ENCODE measurements at places on chromosomes 2 and 18.

- DNase-seq: no peak
These were observed 37.0 kb upstream of the TAF1B start for GRCh38 chr2:9806298-9806610.

DNA sequence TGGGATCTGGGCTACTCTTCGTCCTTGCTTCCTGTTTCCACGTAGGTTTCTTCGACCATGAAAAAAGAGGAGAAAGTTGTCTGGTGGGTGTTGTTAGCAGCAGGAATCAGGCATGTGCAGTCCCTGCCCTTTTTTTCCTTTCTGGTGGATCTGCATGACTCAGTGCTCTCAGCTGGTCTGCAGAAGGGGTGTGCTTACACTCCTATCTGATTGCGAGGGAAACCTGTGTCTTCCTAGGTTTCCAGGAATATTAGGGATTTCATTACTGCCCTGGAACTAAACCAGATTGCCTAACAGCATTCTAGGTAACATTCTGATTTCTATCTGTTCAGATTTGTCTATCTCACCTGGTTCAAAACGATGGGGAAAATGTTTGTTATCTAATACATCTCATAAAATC, 174.3 kb downstream of the CCDC102B start:
- no peak for DNase-seq

GRCh38 chr2:74564222-74564621, 9.7 kb downstream of the DOK1 start:
- DNase-seq: no peak

DNA sequence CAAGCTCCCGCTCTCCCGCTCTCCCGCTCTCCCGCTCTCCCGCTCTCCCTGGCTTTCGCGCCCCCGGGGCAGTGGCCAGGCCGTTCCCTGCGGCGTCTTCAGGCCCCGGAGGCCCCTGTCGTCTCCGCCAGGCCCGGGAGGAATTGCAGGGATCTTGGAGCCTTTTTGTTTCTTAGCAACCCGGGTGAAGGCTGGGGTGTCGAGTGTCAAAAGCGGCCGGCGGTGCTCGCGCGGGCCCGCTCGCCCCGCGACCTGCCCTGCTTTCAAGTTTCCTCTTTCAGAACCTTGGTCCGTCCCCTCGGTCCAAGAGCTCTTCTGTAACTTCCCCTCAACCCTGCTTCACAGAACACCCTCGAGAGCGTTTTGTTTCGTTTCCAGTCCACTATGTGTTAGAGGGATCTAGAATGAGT, 1.4 kb downstream of the RNF138 start:
- DNase-seq: peak; percentile 24

DNA sequence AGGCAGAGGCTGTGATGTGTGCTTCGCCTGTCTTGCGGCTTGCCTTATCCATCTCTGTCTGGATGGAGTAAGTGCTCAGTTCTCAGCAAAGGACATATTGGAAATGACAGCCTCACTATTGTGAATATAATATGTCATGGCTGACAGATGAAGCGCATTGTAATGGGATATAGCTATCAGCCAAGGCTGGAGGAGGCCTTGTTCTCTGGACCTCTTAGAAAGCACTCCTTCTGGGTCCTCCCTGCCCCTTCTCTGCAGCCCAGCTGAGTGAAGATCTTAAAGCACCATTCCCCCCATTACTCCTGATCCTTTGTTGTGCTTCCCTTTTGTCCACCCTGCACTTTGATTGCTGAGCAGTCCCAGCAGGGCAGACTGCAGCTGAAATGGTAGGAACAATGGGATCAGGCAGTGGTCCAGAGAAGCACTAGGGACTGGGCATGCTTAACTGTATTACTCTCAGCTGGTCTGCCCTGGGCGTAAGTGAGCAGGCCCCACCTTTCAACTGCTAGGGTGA, 265.3 kb downstream of the SETBP1 start:
- DNase-seq: no peak

DNA sequence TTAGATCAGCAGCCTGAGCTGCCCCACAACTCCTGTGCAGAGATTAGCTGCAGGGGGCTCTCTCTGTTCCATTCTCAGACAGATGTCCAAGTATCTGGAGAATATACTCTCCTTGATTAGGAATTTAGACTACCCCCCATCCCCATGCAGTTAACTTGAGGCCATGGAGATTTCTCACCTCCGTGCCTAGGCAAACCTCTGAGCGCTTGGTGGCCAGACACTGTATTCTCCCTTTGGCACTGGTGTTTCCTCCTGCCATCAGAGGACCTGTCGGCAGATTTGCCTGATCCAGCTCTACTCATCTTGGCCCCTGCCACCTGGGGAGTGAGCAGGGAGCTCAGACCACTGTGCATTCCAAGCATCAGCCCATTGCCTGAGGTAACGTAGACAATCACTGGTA, 48.3 kb downstream of the ZNF804A start:
- DNase-seq: no peak

DNA sequence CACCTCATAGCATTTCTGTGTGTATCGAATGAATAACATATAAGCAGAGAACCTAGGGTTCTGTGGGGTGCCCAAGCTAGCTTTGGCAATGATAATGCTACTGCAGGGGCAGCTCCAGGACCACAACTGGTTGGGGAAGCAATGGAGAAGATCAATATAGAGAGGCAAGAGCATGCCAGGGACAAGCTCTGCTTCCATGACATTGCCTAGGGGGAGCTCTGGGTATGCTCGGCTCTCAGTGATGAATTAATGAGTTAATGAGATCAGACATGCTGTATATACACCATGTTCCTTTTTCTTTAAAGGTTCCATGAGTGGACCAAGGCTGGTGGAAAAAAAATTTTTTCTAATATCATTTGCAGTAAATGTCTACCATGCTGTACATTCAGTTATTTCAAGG, 618.4 kb downstream of the BCL11A start:
- no peak for DNase-seq

GRCh38 chr2:217900780-217901360, 101.9 kb downstream of the TNS1 start:
- no peak for DNase-seq

DNA sequence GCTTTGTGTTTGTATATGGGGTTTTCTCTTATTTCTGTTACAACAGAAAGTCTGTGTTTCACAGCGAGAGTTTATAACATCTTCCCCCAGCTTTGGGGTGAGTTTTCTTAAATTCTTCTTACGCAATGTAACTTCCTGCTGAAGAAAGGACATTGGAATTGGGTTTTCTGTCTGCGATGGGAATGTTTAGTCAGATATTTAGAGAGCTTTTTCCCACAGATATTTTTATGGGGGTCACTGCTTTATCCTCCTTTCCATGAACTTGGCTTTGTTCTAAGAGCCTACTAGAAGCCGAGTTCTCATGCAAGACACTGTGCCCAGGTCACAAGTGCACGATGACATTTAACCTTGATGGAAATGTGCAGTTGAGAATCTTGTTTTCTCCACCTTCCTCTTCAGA, 22.1 kb downstream of the B3GNT2 start:
- DNase-seq: no peak

DNA sequence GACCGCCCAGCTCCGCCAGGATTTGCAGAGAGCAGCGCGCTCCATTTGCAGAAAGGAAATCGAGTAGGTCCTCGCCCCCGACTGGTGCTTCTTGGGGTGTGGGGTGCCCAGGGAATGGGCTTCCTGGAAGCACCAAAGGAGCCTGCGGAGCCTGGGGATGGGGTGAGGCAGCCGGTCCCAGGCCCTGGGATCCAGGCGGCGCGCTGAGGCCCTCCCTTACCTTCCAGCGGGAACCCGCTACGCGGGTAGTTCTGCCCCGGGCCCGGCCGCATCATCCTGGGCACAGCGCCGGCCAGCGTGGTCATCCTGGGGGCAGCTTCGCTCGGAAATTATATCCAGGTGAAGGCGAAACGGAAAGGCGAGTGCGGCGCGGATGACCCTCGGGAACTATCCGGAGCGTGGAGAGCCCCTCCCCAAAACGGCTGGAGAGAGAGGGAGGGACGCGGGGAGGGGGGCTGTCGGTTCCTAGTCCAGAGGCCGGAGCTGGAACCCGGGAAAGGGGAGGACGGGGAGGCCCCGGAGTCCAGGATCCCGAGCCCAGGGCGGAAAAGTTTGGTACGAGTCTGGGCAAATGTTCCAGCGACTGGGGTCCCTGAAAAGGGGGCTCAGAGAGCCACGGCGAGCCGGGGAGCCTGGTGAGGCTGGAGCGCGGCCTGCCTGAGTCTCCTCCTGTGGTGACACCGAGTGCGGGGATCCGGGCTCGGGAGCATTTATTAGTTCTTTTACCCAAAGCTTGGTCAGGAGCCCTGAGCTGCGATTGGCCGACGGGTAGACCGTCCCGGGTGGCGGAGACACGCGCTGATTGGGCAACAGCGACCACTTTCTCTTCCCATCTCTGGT, at the start of gene PAX3:
Gene PAX3, minus strand, starts transcription at position 688 of the 840 bp plus-strand sequence. Its CDS starts 383 bp downstream, at position 305.
- DNase-seq: no peak

GRCh38 chr18:31042084-31042405, 497 bp downstream of the DSC3 start:
- no peak for DNase-seq

- no peak for DNase-seq
These were observed 217.4 kb upstream of the DTNA start for GRCh38 chr18:34492652-34493051.

DNA sequence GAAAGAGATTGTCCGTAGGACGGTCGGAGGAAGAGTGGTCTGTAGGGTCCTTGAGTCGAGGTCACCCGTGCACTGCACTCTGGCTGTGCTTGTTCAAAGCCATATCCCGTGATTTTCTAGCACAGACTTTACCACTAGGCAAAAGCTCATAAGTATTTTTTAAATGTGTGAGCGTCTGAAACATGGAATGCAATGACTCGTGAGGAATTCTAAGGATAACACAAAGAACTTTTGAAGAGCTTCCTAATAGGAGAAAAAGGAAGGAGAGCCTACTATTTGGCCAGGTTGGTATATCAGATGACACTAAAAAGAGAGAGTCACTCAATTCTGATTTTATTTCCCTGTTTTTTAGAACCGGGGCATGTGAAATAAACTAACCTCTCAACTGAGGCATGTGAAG, 68.3 kb downstream of the CD28 start:
- no peak for DNase-seq

DNA sequence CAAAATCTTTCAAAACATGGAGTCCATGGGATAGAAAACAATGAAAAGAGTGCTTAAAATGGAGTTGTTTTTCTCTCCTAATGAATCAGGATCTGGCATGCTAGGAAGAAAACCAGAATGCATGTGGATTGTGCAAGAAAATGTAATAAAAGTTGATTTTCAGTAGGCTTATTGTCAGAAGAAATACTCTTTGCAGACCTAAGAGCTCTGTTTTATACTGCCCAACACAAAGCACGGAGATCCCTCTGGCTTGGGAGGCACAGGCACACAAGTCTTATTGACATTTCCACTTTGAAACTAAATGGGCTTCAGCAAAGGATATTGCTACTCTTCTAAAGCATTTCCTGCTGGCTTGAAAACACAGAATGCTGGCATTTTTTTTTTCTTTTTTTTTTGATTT, 15.5 kb upstream of the DAPL1 start:
- DNase-seq: no peak

DNA sequence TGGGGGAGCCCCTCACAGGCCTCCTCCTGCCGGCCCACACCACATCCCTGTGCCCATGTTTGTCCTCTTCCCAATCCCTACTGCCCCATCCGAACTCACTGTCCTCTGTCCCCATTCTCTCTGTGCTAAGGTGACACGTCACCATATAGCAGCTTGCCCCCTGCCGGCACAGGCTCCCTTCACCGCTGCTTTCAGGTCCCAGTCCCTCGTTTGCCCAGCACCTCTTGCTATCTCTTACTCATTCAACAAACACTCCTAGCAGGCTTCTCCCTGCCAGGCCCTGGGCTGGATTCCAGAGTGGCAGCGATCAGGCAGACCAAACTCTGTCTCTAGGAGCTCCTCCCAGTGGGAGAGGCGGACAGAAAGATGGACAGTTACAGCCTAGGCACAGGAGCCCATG, 74.3 kb downstream of the TFCP2L1 start:
- no peak for DNase-seq

DNA sequence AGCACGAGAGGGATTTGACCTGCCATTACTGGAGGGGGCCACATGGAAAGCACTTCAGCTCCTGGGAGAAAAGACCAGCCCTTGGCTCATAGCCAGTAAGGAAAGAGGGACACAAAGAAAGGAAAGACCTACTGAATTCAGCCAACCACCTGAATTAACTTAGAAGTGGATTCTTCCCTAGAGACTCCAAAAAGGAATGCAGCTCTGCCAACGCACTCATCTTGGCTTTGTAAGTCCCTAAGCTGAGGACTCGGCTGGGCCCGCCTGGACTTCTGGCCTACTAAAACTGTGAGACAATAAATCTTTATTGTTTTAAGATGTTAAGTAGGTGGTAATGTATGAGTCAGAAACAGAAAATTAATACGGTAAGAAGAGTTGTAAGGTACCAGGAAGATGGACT, 11.5 kb downstream of the ATF2 start:
- DNase-seq: no peak

GRCh38 chr2:205130111-205130829, 552.0 kb upstream of the NRP2 start:
- DNase-seq: no peak

DNA sequence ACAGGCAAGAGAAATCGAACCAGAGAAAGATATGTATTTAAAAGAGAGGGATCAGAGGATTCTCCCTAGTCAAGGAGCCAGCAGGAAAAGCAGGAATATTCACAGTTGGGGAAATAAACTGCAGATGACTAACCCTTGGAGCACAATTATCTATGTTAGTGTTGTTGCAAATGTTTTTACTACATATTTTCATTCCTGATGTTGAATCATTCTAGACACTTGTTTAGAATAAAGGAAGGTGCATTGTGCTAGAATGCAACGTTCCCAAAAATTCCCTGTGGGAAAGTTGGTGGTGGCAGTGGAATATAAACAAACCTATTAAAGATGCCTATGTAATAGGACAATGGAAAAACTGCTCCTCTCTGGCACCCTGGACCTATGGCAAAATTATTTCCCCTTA, 63.3 kb downstream of the DTNA start:
- DNase-seq: no peak

DNA sequence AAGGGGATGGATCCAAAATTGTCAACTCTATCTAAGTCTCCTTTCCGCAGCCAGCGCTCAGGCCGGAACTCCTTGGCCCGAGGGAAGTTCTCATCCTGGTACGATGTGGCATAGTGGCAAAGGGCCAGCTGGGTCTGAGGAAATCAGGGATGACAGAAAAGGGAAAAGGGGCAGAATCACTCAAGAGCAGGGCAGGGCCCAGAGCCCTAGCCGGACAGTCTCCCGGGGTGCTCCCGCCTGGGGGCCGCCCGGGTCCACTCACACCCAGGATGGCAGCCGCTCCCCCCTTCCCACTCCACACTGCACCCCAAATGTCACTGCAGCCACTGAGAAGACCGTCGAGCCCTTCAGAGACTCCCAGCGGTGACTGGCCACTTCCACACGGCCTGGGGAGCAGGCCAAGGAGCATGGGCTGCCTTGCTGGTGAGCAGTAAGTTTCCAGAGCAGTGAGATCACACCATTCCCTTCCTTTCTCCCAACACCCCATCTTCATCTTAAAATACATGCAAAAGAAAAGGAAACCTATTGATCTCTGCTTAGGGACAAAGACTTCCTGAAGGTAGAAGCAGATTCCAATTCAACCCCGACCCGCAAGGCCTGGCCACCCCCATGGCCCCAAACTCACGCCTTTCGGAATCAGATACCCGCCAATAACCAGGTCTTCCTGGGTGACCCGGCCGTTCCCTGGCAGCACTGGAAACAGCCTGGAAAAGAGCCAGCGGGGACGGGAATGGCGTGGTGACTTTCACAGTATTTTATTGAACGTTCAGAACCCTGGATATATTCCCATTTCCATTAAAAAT, 26.7 kb downstream of the CYP27C1 start:
- DNase-seq: no peak
